RPMI7951 (cell line): ENCODE measurements at places on chromosomes 13 and 19. TPM values are rescaled to one million over a fixed set of nuclear protein-coding genes. Genes with fewer than 3 reads are reported as not detected.

GRCh38 chr19:41480336-41480735 is 37.4 kb downstream of the ERICH4 start:
- no peak for DNase-seq

- no peak for DNase-seq
These were observed 597.4 kb upstream of the SLITRK1 start for GRCh38 chr13:84479656-84480055.

DNA sequence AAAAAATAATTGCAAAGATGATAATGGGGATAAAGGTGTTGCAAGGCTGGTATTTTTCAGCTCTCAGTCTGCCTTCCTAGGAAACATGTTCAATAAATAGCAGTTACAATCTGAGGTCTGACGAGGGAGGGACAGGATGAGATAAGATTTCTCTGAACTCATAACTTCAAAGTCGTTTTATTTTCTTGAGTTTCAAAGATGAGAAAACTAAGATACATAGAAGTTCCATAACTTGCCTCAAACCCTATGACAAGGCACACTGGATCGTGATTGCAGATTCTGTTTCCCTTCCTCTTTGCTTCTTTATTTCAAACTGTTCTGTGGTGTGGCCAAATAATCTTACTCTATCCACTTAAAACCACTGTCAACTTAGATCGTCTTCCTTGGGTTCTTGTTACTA is 327.2 kb downstream of the GPC5 start:
- DNase-seq: no peak

DNA sequence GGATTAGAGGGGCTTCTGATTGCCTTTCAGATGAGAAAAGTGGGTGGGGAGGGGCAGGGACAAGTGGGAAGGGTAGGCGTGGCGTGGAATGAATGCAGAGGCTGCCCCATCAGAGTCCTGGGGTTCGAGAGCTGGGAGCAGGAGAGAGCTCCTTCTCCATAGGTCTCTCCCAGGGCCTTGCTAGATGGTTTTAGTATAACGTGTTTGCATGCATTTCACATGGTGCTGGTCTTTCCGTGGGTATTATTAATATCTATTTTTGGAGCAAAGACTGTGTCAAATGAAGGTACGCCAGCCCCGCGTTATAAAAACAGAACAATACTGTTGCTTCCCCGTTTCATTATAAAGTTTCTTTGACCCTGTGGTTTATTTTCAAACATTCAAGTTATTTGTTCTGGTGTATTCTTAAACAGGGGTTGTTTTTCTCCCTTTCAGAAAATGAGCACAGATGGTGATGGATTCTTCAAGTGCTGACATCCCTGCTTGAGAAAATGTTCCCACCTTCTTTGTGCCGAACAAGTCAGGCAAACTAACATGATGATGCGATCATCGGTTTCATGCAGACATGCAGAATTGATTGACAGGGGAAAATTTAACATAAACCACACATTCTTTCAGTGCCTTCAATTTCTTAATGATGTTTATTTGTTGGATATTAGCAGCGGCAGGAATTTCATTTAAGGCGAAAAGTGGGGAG is 62.1 kb upstream of the ZNF536 start:
- DNase-seq: no peak

GRCh38 chr19:31135841-31136240 is 213.4 kb downstream of the TSHZ3 start:
- DNase-seq: peak; percentile 59

GRCh38 chr13:33727297-33728083 is 90.5 kb upstream of the RFC3 start:
- no peak for DNase-seq

DNA sequence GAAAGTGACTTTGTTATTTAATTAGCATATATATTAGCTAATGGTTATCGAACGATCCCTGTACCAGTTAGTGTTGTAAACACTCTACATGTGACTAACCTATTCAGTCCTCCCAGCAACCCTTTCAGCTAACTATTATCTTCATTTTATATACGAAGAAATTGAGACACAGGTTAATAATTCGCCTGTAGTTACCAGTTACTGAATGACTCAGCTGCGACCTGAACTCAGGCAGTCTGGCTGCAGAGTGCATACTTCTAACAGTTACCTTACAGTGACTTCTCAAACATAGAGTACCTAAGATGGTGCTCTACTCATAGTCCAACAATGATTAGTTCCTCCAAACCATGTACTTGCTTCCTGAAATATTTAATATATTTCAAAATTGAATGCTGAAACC is 117.7 kb downstream of the FNDC3A start:
- no peak for DNase-seq

- DNase-seq: peak; percentile 100
These were observed 6.0 kb downstream of the EHD2 start for GRCh38 chr19:47719047-47719859.

DNA sequence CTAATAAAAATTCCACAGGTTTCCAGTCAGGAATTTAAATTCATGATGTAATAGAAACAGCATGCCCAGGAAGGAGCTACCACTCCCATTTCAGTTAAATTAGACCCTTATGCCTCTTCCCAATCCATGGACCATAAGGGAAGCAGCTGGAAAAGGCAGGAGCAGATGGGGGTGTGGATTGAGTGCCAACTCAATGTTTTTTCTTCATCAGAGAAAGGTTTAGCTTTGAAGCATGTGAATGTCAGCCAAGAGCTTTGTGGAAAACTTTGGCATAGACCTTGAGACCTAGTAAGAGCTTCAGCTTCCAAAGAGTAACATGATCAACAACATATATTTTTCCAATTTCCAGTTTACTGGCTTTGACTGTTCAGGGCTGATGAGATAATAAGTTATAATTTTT is 2139.9 kb downstream of the PCDH9 start:
- DNase-seq: no peak

DNA sequence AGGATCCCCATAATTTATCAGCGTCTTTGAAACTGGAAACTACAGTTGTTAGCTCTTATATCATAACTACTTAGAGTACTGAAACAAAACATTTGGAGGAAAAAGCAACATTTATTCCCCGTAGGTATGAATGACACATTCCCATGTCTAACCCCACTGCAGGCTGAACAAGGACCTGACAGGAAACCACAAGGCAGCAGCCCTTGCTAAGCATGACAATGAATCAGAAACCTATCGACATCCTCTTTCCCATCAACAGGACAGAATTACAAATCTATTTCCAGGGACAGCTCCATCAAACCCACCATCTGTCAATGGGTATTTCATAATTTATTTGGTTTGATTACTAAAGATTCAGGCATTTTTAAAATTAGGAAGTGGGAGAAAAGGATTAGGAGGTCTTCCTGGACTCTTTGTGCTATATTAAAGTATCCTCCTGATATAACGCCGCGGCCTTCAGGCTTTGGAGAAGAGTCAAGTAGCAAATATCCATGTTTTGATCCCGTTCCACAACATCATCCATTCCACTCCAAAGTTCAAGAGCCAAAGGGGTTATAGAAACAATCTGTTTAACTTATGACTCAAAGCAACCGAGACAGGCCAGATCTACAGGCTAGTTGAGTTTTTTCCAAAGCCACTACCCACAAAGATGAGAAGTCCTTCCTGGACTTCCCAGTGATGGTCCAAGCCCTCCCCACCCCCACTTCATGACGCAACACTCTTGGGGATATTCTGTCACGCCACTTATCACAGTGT is 51.1 kb downstream of the FAM216B start:
- peak; percentile 98 for DNase-seq

- DNase-seq: peak; percentile 54
These were observed 477 bp downstream of the CUL4A start for GRCh38 chr13:113209759-113210421.

DNA sequence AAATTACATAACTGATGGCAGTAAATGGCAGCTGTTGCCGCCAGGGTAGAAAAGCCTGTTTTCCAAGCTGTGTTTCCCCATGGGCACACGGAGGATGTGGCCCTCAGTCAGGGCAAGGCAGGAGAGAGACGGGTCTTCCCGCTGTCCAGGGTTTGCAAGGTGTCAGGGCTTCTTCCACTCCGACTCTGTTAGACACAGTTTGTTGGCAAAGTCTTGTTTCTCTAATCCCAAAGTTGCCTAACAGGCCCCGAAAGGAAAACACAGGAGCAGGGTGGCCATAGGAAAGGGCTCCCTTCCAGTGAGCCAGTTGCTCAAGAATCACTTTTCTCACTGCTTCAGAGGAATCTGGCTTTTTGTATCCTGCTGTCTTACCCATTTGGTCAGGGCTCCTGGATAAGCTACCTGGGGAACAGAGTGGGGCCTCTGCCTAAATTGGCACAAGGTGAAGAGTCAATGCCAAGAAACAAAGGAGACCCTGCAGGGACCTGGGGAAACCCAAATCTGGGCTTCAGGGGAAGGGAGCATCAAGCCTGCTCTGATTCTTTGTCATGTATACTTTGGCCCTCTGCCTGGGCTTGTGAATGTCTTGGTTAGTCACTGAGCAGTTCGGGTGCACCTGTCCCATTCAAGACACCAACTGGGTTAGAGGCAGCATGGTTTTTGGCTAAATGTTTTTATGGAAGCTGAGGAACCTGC is 29.0 kb upstream of the CXCL17 start:
- DNase-seq: no peak

- no peak for DNase-seq
These were observed 74.2 kb upstream of the RFC3 start for GRCh38 chr13:33743438-33744368.

DNA sequence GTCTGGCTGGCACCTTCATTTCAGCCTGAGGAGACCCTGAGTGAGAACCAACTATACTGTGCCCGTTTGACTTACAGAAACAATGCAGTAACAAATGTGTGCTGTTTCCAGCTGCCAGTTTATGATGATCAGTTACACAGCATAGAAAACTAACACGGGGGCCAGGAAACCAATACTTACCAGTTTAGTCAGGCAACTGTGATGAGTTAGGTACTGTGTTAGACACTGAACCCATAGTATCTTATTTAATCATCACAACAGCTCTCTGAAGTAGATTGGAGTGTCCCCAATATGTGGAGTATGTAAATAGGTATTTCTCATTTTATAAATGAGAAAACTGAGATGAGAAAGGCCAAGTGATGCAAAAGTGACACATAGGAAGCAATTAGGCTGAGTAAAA is 620.9 kb upstream of the KLF12 start:
- no peak for DNase-seq

GRCh38 chr13:23350009-23350408 is 83.5 kb downstream of the SACS start:
- no peak for DNase-seq

DNA sequence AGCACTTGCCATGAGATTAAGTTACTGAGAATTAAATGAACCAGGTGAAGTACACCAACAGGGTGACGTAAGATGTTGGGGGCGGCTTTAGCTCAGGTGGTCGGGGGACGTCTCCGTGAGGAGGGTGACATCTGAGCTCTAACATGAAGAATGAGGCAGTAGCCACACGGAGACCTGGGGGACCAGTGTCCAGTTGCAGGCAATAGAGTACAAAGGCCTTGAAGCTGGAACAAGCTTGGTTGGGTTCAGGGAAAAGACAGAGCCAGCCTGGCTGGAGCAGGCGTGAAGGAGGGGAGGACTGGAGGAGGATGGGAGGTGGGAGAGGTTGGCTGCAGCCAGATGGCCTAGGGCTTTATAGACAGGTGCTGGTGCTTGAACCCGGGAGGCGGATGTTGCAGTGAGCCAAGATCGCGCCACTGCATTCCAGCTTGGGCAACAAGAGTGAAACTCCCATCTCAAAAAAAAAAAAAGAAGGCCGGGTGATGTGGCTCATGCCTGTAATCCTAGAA is 1.6 kb downstream of the SPINT2 start:
- no peak for DNase-seq

DNA sequence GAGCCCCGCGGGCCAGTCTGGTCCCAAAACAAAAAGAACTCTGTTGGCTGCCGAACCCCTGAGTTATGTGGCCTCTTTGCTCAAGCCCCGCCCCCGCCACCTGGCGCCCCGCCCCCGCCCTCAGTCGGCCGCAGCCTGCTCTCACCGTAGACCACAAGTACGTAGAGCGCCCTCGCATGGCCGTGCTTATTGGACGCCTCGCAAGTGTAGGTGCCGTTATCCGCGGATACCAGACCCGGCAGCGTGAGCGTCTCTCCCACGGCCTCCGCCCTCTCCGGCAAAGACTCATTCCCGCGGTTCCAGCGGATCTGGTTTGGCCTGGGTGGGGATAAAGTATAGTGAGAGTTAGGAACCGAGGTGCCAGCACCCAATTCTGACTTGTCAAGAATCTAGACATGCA is 5.5 kb upstream of the ZNF428 start:
- no peak for DNase-seq

GRCh38 chr13:77042566-77043177 is 15.7 kb upstream of the FBXL3 start:
- no peak for DNase-seq

DNA sequence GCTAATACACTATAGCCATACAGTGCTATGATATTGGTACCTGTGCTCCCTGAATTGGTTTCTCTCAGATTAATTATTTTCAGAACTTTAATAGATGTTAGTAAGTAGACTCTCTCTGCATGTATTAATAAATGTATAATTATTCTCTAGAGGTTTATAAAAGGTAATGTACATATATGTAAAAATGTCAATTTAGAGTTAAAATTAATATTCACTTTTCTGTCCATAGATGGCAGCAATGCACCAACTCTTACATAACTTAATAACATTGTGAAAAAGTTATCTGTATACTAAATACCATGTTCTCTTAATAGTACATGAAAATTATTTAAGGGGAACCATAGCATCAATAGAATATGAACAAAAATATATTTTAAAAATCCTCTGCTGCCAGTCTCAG is 515.0 kb upstream of the KLHL1 start:
- no peak for DNase-seq

- peak; percentile 7 for DNase-seq
These were observed 126.6 kb upstream of the UFM1 start for GRCh38 chr13:38223089-38223488.

DNA sequence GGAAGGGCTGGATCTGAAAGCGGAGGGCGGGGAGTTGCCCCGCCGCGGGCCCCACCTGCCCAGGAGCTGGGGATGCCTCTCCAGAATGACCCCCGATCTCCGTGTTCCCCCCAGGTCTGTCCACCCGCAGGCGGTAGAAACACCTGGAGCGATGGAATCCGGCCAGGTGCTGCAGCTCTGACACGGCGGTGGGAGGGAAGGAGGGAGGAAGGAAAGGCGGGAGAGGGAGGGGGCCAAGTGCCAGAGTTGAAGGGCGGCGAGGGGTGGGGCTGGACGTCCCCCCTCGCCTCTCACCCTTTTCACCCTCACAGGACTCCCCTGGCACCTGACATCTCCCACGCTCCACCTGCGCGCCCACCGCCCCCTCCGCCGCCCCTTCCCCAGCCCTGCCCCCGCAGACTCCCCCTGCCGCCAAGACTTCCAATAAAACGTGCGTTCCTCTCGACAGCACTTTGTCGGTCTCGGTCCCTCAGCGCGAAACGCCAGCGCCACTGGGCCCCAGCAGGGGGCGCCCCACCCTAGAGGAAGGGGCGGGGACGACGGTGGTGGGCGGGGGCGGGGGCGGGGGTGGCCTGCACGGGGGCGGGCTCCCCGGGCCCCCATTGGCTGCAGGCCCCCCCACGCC is 337 bp upstream of the FXYD7 start:
- DNase-seq: peak; percentile 27

GRCh38 chr19:56980906-56981305 is 138.9 kb upstream of the USP29 start:
- no peak for DNase-seq

RASGRP4 gene
- total RNA-seq: not detected in 2 replicates

WTIP gene
- 10.6 and 11.1 TPM in 2 replicates for total RNA-seq

ZNF524 gene
- 14.7 and 16.9 TPM in 2 replicates for total RNA-seq

ZNF578 gene
- 0.78 and 1.6 TPM in 2 replicates for total RNA-seq

CCDC122 gene
- total RNA-seq: 3.5 and 18.0 TPM in 2 replicates

ATP4A gene
- 0.12 TPM in 1 of 2 replicates, not detected in the other for total RNA-seq

CEACAM8 gene
- total RNA-seq: not detected in 2 replicates

FGF22 gene
- total RNA-seq: 0.39 TPM in 1 of 2 replicates, not detected in the other
